ENCODE measurements at places on chromosomes 16 and 17.

- no peak for DNase-seq
Measured at GRCh38 chr16:19184823-19185509, 16.9 kb downstream of the SYT17 start.

DNA sequence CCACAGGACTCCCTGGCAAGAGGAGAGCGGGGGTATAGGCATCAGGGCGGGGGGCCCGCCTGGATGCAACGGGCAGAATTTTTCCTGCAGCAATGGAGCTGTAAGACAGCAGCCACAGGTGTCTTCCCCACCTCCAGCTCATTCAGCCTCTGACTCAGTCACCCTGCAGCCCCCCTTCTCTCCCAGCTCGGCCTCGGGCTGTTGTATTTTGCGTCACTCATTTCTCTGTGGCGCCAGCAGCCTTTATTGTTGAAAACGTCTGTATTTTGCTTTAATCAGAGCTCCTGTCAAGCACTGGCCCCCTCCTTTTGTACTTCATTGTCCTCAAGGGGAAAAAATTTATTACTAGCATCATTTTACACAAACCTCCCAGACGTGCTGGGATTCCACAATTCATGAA, 117.7 kb downstream of the WSCD1 start:
- DNase-seq = no peak

DNA sequence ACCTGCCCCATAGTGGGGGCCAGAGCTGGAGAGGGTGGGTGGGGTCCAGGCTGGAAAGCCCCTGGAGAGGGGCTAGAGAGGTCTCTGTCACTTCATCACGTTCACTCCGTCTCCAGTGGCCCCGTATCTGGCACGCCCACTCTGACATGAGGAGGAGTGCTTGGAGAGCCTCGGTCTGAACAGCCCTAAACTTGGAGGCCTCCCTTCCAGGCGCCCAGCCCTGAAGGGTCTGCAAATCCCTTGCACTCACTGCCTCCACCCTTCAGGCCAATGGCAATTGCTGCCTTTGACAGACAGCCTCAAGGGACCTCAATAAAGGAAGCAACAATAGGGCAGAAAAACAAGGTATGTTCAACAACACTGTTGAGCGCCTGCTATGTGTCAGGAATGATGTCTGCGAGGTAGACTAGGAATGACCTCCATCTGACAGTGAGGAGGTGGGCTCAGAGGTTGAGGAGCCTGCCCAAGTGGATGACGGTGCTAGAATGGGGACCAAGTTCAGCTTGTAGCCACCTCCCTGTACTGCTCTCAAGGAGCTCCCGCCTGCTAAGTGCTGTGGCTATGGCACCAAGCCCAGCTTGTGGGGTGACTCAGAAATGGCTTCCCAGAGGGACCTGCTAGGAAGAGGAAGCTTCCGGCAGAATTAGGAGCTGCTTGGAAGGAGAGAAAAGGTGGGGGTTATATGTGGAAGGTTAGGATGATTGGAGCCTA, 2.9 kb upstream of the EPX start:
- no peak for DNase-seq

DNA sequence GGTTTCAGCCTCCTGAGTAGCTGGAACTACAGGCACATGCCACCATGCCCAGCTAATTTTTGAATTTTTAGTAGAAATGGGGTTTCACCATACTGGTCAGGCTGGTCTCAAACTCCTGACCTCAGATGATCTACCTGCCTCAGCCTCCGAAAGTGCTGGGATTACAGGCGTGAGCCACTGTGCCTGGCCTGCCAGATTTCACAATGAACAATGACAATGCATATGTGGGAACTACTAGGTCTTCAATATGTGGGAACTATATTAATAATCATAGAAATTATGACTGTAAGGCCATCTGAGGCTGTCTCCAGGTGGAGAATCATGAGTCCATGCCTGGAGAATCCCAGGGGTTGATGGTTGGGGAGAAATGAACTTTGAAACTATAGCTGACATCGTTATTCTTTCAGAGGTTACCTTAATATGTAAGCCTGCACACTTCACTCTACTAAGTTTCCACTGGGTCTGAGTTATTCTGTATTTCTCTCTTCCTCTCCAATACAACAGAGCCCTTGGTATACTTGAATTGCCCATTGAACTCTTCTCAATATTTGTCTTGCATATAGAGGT, 7.2 kb upstream of the DRC7 start:
- no peak for DNase-seq

DNA sequence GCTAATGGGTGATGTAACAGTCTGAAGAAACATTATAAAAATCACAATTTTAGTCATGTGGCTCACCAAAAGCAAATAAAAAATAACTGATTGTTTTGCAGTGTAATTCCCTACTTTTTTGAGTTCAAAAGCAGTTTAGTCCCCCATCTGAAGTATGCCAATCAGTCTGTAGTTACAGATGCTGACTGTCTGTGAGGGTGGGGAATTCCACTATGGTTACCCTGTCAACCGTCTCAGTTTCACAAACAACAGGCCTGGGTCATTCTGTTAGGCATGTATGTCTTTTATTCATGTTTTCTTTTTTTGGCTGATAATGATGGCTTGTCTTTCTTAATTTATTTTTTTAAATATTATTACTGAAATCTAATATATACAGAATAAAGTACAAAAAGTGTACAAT, 69.3 kb downstream of the STXBP4 start:
- DNase-seq = no peak

DNA sequence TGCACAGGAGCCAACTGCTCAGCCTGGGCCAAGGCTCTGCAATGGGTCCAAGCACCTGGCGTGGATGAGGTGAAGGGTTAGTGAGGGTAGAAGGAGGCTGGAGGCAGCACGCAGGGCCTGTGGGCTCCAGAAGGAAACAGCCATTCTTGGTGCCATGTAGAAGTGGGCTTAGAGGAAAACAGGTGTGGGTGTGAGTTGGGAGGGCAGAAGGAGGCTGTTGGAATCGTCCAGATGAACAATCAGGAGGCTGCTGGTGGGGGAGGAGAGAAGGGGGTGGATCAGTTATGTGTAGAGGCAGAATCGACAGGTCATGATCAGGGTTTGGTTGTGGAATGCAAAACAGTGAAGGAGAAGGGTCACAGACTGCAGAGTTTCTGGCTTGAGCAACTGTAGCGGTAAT, 51.7 kb upstream of the ALDH3A2 start:
- DNase-seq = no peak

GRCh38 chr16:65740711-65741110, 618.8 kb upstream of the CDH11 start:
- no peak for DNase-seq

DNA sequence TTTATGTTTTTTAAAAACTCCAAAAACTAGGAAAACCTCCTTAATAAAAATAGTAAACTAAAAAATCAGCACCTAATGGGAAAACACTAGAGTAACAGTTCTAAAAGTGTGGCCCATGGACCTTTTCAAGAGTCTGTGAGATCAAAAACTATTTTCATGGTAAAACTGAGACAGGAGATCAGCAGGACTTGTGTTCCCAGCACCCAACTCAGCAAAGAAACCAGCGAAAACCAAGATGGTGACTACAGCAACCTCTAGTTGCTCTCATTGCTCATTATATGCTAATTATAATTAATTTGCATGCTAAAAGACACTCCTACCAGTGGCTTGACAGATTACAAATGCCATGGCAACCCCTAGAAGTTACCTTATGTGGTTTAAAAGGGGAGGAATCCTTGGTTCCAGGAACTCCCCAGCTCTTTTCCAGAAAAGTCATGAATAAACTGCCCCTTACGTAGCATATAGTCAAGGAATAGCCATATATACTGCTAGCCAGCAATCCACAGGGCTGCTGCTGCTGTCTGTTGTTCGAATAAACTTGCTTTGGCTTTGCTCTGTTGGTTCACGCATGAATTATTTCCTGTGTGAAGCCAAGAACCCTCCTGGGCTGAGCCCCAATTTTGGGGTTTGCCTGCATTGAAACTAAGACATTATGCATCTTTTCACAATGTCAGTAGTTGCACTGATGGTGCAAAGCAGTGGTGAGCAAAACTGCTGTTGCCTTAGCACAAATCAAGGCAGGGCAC, 12.4 kb downstream of the CMTR2 start:
- no peak for DNase-seq

DNA sequence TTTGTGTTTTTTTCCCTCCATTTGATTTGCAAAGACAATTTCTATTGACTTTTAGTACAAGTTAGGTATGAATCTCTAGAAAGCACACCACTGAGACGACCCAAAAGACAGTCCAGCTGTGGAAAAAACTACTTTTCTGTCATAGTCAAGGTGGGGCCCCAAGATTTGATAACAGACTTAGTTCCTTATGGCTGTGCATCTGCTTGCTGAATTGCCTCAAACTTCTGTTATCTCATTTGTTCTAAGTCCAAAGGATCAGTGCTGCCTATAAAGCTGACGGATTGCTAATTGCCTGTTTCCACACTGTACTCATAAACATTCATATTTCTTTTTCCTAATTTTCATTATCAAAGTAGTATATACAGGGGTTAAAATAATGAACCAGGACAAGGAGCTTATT, 180.8 kb downstream of the SPECC1 start:
- no peak for DNase-seq

- no peak for DNase-seq
Measured at GRCh38 chr17:5693821-5694220, 109.5 kb upstream of the NLRP1 start.

DNA sequence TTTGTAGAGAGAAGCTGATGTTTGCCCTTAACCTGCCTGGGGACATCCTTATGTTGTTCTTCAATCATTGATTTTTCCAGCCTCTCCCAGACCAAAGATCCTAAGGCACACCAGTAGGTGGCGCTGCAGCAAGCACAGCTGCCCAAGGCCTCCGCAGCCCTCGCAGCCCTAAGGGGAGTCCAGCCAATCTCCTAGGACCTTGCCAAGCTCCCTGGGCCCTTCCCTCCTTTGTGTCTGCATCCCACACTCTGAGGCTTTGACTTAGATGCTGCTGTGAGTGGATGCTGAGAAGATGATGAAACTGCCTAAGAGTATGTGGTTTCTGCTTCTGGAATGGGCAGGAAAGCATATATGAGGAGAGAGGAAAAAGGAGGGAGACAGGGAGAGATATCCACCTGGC, 47.1 kb downstream of the SPACA3 start:
- DNase-seq = no peak

DNA sequence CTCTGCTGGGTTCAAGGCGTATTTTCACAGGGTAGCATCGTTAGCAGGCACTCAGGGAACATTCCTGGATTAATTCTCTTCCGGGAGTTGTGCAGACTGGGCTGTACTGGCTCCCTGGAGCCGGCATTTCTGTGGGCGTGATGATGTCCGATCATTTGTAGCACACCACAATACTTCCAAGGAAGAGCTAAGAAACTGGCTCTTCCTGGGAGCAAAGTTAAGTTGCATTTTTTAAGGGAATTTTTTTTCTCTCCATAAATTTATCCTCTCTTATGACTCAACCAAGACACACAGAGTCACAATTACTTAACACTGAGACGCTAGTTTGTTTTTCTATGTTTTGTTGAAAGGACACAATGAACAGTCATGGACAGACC, 211.6 kb upstream of the FOXF1 start:
- no peak for DNase-seq

- DNase-seq = no peak
Measured at GRCh38 chr17:5941258-5941657, 128.9 kb upstream of the WSCD1 start.

DNA sequence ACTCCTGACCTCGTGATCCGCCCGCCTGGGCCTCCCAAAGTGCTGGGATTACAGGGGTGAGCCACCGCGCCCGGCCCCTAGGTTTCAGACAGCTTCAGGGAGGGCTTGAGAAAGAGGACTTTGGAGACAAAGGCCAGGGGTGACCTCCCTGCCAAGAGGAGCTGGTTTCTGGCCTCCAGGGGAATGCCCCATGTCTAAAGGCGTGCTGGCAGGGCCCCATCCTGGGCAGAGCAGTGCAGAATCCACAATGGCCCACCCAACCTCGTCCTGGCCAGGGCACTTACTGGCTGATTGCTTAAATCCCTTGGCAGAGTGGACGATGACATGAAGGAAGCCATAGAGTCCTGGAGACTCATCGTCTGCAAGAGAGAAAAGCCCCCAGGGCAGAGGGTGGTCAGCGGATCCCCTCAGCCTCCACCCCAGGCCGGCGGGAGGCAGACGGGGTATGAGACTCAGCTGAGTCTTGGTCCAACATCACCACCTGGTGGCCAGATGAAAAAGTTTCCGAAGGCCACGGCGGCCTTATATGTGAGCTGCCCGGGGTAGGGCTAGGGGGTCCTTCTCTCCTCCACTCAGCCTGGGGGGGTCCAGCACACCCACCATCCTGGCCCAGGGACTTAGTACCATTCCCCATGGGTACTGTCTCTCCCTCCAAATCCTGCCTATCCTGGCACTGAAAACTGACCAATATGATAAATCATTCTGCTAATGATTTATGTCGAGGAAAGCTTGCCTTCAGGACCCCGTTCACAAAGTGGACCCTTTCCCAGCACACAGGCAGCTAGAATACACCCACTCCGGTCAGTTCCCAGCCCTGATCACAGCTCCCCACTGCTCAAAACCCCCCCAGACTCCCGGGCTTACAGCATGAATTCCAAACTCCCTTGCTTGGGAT, 59.1 kb downstream of the TIMM22 start:
- no peak for DNase-seq

GRCh38 chr17:69269131-69269998, 40.7 kb upstream of the ABCA10 start:
- DNase-seq = peak; percentile 68

GRCh38 chr16:66418165-66418962, 8.7 kb upstream of the BEAN1 start:
- no peak for DNase-seq

DNA sequence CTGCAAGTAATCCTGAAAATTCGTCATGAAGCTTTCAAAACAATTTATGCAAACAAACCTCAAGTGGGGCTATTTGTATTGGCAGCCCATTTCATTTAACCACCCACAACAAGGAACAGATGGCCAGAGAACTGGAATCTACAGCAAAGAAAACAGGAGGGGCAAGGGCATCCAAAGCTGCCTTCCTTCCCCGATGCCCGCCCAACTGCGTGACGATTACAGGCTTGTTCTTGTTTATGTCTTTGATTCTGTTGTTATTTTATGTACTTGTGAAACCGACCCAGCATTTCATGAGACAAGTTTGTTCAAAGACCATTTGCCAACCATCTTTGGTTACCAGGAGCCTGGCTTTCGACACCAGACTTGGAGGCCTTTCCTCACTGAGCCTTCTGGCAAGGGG, 59.1 kb upstream of the IRX6 start:
- DNase-seq = no peak

- no peak for DNase-seq
Measured at GRCh38 chr17:66547151-66547865, 244.9 kb downstream of the PRKCA start.

DNA sequence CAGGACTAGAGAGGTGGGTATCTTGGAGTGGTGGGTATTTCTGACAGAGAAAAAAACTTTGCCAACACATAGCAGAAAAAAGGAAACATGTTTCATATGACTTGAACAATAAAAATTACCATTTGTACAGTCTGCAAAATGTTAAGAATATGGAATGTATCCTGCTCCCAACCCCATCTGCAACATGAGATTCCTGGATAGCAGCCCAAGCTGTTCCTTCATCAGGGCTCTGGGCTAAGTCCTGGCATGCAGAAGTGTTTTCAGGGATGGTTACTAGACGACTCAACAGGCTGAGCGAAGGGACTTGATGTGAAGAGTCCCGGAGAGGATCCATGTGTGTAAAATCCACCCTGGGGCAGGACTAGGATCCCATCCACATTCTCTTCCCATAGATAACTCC, 121.0 kb upstream of the IRX3 start:
- peak; percentile 9 for DNase-seq

GRCh38 chr17:64658931-64659330, 3.2 kb downstream of the SMURF2 start:
- DNase-seq = no peak
